Esophagus squamous epithelium (tissue), 5 donors: ENCODE measurements at places on chromosomes 2 and 18.

DNA sequence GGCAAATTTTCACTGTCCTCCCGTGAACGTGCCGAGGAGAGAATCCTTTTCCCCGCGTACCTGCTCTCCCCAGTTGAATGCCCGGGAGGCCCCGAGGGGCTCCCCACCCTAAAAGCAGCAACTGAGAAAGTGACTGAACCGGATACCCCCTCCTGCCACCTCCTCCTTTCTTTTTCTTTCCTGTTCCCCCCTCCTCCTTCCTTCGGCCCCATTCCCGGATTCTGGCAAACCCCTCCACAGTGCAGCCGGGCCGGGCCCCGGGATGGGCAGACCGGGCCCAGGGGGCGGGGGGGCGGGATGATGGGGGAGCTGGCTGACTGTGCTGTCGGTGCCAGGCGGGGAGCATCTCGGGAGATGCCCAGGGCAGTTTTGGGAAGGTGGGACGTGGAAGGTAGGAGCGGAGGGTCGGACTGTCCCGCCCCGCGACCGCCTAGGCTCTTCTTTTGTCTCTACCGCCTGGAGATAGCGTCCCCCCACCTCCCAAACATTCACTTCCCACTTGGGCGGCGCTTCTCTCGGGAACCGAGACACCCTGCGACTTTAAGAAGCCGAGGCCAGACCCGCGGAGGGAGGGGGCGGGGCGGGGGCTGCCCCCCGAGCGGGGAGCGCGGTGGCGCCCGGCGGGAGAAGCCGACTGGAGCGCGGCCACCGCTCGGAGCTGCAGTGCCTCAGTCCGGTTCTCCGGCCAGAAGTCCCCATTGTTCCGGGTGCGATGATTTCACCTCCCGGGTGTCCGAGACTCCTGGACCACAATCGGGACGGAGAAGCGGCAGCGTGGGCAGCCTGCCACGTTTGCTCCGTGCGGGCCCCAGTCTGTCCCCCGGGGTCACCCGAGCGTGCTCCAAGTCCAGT, 8.2 kb downstream of the DLX2 start:
- no peak for DNase-seq

GRCh38 chr2:65366595-65367125, 65.7 kb downstream of the SPRED2 start:
- DNase-seq: no peak

- DNase-seq: no peak
Observed at GRCh38 chr2:199111458-199111857, 346.3 kb downstream of the SATB2 start.

GRCh38 chr2:240523451-240524281, 34.1 kb downstream of the ANKMY1 start:
- no peak for DNase-seq

DNA sequence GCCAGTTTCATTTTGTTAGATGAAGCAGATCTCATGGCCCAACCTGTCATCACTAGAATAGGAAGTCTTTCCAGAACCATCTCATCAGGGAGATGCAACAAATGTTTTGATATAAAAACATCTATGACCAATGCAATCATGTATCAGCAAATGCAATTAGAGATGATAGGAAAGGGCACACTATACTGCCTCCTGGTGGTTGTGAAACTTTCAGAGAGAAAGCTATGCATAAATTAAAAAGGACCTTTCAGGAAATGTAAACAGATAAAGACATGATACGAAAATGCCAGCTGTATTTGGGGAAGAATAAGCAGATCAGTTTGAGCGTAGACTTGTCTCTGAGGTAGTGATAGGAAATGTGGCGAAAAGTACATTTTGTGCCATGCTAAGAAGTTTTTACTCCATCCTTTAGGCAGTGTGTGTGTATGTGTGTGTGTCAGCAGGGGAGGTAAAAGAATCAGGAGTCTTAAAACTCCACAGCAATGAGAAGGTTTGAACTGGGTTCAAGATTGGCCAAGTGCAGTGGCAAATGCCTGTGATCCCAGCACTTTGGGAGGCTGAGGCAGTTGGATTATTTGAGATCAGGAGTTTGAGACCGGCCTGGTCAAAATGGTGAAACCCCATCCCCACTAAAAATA, 479.3 kb downstream of the CPS1 start:
- DNase-seq: no peak

- no peak for DNase-seq
Observed at GRCh38 chr2:53028225-53028624, 739.4 kb upstream of the CHAC2 start.

GRCh38 chr2:156436497-156437085, 412 bp downstream of the GPD2 start:
- no peak for DNase-seq

GRCh38 chr2:161373942-161374341, 42.2 kb upstream of the TBR1 start:
- no peak for DNase-seq

GRCh38 chr2:175282300-175282699, 100.8 kb upstream of the ATP5MC3 start:
- no peak for DNase-seq

DNA sequence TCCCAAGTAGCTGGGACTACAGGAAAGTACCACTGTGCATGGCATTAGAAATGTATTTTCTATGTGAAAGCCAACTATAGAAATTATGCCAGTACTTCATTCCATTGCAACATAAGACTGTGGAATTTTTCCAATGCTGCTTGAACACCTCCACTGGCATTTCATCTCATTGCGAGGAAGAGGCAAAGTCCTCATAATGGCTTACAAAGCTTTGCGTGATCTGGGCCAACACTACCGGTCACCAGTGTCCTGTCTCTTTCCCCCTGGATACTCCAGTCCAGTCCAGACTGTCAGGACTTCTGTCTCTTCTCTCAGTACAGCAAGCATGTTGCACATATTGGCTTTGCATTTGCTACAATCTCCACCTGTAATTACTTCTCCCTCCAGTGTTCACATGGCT, 223.5 kb downstream of the GPD2 start:
- no peak for DNase-seq

GRCh38 chr2:205776720-205777119, 94.4 kb downstream of the NRP2 start:
- no peak for DNase-seq

- DNase-seq: no peak
Observed at GRCh38 chr18:75783566-75784281, 356.2 kb upstream of the SMIM21 start.

DNA sequence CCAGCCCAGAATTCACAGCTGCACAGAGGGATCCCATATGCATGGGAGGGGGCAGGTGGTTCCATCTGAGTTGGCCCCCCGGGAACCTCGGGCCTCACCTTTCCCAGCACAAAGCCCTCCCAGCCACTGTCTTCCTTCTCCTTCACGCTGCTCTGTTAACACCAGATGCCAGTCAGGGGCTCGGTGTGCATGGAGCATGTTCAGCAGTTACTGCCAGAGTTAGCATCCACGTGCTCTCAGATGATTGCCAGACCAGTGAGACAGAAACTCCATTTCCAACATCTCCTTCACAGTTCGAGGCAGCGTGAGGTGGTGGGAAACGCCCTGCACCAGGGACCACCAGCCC, 101.0 kb downstream of the PTGR3 start:
- no peak for DNase-seq

DNA sequence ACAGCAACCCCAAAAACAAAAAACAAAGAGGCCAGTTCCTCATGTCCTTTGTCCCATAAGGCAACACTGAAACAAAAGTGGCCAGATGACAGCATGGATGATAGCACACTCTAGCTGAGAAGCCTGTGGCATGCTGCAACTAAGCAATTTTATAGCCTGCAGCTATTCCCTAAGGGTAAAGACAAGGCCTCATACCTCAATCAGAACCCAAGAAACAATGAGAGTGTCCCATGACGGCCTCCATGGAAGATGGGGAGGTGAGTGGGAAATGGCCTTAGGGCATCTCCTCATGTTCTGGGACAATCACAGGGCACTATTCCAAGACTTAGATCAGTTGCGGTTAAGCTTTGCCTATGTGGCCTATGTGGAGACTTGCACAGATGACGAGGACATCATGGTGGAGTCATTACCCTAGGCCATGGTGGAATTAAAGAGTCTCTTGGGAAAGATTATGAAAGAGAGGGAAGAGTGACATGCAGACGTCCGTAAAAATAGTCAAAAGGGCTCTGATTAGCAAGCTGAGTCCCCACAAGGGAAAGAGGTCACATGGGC, 103.1 kb downstream of the INO80D start:
- no peak for DNase-seq

DNA sequence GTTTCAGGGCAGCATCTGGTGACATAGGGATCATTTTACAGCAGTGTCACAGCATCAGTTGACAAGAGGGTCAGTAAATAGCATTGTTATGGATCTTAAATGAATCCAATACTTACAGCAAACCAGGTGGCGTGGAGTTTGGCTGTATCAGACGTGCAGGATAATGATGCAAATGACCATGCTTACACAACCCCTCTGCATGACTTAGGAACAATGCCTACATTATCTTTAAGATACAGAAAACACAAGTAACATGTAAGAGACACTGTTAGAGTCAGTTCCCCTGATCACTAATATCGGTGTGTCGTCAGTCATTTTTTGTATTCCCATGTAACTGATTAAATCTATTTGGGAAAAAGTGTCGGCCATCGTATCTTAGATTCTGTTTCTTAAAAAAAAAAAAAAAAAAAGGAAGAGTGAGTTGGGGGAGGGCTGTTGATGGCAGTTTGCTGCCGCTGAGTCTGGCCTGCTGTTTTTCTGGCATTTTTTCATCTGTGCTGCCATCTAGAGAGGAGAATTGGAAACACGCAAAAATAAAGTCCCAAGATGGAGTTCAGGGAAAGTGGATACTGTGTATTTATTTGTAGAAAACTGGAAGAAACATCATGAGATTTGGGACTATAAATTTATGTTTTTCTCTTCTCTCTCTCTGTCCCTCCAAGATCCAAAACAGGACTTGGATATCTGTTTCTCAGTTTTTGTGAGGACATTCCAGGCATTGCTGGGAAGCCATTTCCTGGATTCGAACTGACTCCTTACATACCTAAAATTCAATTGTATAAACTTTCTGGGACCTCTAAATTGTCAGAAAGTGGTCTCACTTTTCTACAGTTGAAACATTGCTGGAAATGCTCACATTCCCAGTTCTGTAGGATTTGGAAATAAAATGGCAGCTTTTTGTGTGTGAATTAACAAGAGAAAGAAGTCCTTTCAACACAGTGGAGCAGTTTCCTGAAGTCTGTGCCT, 60.3 kb upstream of the AGPS start:
- no peak for DNase-seq

GRCh38 chr2:128486640-128487375, 168.1 kb upstream of the HS6ST1 start:
- no peak for DNase-seq

GRCh38 chr2:86001326-86001725, 104.4 kb downstream of the POLR1A start:
- no peak for DNase-seq

DNA sequence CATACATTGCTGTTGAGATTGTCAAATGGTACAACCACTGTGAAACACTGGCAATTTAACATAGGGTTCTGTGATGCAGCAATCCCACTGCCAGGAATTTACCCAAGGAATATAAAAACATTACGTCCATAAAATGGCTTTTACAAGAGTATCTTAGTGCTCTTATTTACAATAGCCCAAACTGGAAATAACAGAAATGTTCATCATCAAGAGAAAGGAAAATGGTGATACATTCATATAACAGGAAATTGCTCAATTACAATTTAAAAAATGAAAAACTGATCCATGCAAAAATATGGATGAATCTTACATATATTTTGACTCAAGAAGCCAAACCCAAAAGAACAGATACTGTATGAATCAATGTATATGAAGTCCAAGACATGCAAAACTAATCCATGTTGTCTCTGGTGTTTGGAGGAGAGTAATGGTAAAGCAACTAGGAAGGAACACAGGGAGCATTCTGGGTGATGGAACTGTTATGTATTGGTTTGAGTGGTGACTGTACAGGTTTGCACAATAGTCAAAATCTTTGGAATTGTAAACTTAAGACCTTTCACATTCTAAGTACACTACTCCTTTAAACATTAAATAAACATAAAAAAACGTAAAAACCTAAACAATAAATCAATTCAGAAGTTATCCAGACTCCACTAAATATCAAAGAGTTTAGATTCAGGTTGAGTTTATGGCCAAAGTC, 104.8 kb upstream of the WDR75 start:
- no peak for DNase-seq

DNA sequence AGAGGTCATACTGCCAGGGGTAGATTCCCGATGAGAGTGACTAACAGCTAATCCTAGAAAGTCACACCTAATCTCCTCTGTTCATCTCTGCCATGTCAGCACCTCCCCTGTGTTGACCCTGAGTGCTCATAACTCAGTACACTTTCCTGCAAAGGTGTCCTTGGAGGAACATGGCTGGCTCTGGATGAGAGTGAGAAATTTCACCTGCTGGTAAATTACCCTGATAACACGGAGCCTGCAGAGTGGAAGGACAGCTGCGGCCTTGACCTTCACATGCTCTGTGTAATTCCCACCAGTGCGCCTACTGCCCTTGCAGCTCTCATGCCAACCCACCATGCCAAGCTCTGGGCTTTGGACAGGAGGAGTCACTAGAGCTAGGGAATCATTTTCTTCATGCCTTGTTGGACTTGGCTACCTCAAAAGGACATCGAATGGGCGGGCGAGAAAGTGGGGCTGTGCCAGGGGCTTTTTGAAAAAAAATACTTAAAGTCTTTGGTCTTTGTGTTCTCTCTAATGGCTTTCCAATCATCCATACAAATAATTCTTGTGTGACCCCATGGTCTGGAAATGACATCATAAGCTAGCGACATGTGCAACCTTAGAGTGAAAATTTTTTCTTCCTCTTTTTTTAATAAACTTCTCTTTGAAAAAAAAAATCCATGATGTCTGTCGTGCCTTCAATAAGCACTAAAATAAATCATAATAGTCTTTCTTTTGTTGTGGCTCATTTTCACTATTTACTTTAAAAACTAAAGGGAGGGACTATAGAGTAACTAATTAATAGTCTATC, 319.9 kb downstream of the MYCN start:
- DNase-seq: no peak

DNA sequence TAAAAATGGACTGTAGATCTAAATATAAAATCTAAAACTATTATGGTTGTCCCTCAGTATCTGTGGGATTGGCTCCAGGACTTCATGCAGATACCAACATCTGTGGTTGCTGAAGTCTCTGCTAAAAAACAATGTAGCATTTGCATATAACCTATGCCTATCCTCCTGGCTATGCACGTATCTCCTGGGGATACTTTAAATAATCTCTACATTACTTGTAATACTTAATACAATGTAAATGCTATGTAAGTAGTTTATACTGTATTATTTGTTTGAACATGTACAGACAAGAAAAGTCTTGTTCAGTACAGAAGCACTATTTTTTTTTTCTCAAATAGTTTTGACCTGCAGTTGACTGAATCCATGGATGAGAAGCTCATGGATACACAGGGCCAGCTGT, 134.9 kb downstream of the ZAP70 start:
- DNase-seq: no peak

DNA sequence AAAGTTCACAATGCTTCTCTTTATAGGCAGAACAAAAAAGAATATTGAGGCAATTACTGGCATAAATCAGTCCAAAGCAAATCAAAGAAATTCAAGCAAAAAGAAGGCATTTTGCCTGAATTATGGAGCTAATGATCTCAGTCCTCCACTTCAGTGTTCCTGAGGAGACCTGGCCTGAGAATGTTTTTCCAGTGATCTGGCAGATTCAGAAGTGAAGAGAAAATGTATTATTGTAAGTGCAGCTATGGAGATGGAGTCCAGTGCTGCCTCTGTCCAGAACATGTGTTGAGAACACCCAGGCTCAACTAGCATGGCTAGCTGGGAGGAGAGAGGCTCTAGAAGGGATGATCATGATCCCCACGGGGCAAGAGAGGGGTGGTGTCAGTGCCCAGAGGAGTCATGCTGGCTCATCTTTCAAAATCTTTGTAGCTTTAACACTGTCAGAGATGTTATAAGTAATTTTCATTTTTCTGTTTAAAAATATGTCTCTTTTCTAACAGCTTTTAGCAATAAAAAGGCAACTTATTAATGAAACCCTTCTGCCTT, 367.0 kb upstream of the RAB12 start:
- DNase-seq: no peak
